ENCODE measurements at places on chromosomes 16 and 17. TPM values are rescaled to one million over a fixed set of nuclear protein-coding genes. Genes with fewer than 3 reads are reported as not detected.

IL21R gene
- 0.02 TPM for total RNA-seq

PPP1R1B gene
- 0.21 TPM for total RNA-seq

C17orf50 gene
- 0.33 TPM for total RNA-seq

CUEDC1 gene
- total RNA-seq = 56.9 TPM

PYY gene
- total RNA-seq = not detected

Measured in A549 treated with dexamethasone at 1 μM for 4 hours (cell line).